Smooth muscle cell of the brain vasculature (primary cell): ENCODE measurements at places on chromosomes 13 and 19.

DNA sequence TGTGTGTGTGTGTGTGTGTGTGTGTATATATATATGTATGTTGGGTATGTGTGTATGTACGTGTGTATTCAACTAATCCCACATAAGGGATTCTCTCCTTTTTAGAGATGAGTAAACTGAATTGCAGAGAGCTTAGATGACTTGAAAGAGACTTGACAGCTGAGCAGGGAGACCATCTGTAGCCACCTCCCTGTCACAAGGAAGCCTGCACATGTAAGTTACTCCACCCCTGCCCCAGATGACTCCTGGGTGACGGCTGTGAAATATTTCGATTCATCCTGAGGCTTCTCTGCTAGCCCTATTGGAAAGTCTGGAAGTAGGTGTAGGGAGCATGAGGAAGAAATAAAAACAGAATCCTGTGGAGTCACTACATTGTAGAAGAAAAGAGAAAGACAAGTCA lies 480.4 kb downstream of the FOXO1 start:
- no peak for DNase-seq

GRCh38 chr13:77533875-77534788 lies 1.4 kb upstream of the SCEL start:
- no peak for DNase-seq

- no peak for DNase-seq
Measured at GRCh38 chr13:20350819-20351218, 118.7 kb upstream of the GJB6 start.

DNA sequence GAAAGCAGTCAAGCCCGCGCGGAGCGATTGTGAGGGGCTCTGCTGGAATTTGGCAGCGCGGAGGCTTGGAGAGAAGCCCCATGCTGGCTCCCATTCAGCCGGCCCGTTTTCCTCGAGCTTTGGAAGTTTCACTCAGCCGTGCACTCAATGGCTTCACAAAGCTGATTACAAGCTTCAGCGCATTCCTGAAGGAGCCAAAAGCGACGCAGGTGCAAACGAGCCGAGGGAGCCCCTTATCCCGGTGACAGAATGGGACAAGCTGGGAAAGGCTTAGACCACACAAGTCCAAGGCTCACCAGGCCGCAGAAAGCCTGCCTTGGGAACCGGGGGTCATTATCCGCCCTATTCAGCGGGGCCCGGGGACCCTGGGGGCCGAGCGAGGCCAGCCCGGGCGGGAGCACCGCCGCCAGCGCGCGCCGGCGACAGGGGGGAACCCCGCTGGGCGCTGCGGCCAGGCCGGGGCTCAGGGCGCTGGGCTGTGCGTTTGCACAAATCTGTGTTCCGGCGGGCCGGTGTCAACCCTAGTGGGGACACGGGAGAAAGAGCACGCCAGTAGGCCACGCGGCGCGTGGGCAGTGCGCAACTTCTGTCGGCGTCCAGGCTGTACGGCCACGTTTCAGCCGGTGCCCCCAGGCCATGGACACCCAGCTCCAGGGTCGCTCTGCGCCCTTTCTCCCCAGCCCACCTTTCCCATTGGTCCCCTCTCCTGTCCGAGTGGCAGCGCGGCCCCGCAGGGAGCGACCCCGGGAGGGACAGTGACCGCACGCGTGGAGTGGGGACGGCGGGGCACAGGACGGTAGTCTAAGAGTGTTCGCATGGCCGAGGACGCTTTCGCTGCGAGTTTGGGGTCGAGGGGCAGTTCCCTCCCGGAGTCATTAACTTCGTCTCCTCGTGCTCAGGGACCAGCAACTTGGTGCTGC lies 37.3 kb downstream of the SOX1 start:
- no peak for DNase-seq

GRCh38 chr13:84821261-84821660 lies 939.0 kb upstream of the SLITRK1 start:
- no peak for DNase-seq

DNA sequence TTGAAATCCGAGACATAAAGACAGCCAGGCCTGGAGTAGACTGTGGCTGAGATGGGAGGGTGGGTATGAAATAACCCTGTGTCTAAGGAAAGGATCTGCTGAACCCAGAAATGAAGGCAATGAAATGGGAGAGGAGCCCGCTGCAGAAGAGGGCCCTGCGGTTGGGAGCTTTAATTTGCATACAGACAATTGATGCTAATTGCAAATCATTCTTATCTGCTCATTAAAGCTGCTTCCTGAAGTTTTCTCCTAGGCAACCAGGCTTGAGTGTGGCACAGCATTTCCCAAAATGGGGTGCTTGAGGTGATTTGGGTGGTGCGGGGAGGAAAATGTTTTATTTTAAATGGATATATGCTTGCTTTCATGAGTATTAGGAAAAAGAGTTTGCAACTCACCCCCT lies 55.4 kb downstream of the DPF1 start:
- no peak for DNase-seq

DNA sequence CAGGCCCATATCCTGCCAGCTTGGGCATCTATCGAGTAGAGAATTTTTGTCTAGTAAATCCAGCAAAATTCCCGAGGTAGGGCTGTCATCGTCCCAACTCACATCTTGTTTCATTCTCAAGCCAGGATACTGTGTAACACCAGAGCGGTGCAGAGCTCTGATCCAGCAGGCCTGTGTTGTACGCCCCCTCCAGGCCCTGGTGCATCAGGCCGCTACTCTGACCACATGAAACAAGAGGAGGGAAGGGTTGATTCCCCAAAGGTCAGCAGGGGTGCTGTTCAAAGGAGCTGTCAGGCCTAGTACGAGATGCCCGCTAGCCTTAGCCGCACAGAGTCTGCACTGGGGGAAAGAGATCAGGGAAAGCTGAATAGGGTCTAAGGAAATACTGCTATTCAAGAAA lies 276.0 kb downstream of the SLC7A1 start:
- DNase-seq, result no peak

- no peak for DNase-seq
Measured at GRCh38 chr19:8045872-8046568, 6.5 kb upstream of the CCL25 start.

GRCh38 chr19:1854542-1855039 lies 6.3 kb upstream of the REXO1 start:
- no peak for DNase-seq

DNA sequence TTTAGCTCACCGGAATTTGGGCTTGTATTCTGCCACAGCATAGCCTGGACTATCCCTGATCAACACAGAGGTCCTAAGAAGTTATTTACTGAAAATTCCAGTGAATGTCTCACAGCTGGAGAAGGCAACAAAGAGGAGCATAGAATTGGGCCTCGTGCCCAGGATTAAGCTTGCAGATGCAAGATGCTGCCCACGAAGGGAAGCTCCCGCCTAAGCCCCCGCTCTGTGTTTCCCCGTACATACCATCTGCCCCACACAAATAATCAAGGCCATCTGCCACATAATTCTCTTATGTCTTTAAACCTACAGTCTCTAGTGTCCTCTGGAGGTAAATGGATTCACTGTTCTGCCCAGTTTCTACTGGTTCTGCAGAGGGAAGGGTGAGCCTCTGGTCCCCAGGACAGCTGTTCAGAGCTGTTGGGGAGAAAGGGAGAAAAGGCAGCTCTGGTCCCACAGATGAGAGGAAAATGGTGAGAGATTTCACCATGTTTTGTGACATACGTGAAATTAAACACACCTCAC lies 7.4 kb upstream of the TPP2 start:
- no peak for DNase-seq

- DNase-seq, result no peak
Measured at GRCh38 chr19:2852598-2852997, 11.3 kb downstream of the ZNF555 start.

DNA sequence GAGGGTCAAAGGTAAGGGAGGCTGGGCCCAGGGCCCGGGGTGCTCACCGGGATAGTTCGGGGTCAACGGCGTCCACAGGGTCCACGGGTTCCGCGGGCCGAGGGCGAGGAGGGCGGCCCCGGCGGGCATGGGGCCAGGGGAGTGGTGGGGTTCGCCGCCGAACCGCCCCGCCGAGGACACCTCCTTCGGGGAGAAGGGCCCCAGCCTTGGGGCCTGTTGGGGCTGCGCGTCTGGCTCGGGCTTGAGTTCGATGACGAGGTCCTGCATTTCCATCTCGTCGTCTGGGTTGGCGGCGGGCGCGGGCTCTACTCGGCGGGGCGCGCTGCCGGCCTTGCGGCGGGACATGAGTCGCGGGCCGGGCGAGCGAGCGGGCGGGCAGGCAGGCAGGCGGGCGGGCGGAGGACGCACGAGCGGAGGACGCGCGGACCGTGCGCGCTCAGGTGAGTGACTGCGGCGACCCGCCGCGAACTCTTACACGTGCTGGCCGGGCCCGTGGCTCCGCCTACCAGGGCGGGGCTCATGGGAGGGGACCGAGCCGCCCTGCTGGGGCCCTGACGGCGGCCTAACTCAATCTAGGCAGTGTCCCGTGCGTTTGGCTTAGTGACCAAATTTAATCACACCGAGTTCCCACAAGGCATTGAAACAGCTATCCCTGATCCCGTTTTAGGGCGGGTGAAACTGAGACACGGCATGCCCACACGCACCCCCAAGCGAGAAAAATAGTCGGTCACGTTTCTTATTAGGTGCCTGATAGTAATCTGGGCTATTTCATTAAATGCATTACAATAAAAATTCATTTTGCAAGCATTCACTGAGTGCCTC lies at the start of gene ZNF296:
TSS of gene ZNF296 (minus strand) at position 450 of the 822 bp plus-strand sequence. CDS start at position 345, 105 bp downstream.
- no peak for DNase-seq

DNA sequence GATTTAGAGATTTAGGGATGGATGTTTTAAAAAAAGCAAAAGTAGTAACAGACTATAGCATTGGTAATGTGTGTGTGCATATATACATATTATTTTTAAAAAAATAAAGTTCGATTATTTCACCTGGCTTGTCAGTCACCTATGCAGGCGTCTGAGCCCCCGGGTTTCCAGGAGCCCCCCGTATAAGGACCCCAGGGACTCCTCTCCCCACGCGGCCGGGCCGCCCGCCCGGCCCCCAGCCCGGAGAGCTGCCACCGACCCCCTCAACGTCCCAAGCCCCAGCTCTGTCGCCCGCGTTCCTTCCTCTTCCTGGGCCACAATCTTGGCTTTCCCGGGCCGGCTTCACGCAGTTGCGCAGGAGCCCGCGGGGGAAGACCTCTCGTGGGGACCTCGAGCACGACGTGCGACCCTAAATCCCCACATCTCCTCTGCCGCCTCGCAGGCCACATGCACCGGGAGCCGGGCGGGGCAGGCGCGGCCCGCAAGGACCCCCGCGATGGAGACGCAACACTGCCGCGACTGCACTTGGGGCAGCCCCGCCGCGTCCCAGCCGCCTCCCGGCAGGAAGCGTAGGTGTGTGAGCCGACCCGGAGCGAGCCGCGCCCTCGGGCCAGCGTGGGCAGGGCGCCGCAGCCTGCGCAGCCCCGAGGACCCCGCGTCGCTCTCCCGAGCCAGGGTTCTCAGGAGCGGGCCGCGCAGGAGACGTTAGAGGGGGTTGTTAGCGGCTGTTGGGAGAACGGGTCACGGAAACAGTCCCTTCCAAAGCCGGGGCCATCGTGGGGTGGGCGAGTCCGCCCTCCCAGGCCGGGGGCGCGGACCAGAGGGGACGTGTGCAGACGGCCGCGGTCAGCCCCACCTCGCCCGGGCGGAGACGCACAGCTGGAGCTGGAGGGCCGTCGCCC lies 840 bp upstream of the CCNA1 start:
- DNase-seq, result no peak

DNA sequence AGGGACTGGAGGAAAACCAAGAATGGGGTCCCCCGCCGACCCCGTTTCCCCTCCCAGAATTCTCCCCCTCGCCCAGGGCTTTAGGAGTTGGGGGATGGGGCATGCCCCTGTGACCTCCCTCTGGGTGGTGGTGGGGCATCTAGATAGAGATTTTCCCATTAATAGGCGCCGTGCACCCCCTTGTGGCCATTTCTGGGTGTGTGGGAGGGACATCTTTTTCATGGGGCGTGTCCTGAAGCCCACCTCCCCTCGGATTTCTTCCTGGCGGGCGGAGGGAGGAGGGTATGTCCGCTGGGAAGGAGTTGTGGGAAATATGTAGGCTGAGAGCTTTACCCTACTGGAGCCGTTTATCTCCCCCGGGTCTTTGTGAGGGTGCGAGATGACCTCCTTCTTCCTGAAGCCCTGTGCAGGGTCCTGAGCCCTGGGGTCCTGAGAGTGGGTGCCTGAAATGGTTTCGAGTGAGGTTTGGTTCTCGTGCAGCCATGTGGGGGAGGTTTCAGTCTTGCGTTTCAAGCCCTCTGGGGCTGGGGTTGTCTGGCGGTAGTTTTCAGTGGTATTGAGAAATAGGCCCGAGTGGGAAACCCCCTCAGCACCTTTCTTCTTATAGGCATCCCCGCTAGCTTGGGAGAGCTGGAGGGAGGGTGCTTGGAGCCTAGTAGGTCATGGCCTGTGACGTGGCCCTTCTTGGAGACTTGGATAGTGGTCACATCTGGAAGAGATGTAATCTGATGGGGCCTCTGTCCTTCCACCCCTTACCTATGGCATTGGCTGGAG lies 1.0 kb downstream of the PRMT1 start:
- DNase-seq, result no peak

DNA sequence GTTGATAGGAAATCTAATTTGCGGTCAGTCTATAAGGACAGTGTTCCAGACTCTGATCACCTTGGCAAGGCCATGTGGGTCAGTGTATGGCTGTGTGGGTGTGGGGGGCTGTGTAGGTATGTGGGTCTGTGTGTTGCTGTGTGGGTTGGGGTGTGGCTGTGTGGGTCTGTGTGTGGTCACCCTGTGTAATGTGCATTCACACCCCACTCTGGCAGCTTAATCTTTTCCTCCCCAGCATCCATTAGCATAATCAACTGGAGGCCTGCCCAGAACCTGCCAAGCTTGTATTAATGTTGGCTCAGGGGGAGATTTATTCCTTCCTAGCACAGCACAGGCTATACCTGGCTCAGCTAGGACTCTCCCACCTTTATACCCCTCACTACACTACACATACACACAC lies 203.2 kb downstream of the TUBA3C start:
- no peak for DNase-seq

- no peak for DNase-seq
Measured at GRCh38 chr19:18587962-18588610, 512 bp upstream of the REX1BD start.

- no peak for DNase-seq
Measured at GRCh38 chr13:20685092-20685491, 18.4 kb upstream of the IL17D start.

- DNase-seq, result no peak
Measured at GRCh38 chr13:113168211-113168610, 9.8 kb downstream of the PROZ start.

DNA sequence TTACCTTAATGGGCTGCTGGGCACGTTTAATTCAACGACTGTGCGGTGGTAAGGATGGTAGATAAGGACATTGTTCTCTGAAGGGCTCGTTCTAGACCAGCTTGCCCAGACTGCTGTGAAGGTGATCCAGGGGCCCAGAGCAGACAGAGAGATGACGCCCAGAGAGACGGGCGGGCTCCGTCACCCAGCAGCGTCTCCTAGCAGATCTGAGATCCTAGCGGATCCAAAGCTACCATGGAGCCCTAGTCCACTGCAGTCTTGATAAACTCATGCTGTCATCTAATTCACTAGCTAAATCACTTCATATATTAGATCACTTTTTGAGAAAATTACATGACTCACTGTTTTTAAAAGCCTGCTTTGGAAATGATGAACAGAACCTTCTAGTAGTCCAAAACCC lies 21.5 kb downstream of the COL4A2 start:
- no peak for DNase-seq

GRCh38 chr19:32901504-32902161 lies 32.1 kb upstream of the SLC7A9 start:
- no peak for DNase-seq

- no peak for DNase-seq
Measured at GRCh38 chr19:10044390-10044789, 31.1 kb downstream of the RDH8 start.
